ENCODE measurements at places on chromosomes 16 and 17. TPM values are rescaled to one million over a fixed set of nuclear protein-coding genes. Genes with fewer than 3 reads are reported as not detected.
A peak's percentile ranks its signal among the peaks of the same experiment; 100 is the strongest.

DNA sequence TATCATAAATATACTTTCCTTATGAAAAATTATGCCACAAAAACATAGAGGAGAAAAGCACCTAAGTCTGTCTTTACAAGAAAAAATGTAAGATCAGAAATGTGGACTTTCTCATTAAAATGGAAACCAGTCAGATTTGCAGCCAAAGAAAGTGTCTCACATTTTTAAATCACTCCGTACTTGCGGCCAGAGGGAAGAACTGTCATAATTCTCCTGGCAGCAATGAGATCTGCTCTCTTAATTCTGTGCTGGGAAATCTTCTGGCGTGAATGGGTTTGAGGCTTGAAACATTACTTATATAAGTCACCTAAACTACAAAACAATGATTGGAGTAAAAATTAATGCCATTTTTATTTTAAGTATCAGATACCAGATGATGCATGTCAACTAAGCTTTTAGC is 10.7 kb downstream of the C16orf95 start:
- no peak overlapping the region for H3K27ac ChIP-seq
- H3K4me3 ChIP-seq: no peak overlapping the region
- DNase-seq: no peak
- peaks cover 3% of the 10 kb centered on the region for H3K27me3 ChIP-seq
- H3K36me3 ChIP-seq: no peaks in the 10 kb centered on the region

The TMEM106A gene
- total RNA-seq: 4.0 TPM

DNA sequence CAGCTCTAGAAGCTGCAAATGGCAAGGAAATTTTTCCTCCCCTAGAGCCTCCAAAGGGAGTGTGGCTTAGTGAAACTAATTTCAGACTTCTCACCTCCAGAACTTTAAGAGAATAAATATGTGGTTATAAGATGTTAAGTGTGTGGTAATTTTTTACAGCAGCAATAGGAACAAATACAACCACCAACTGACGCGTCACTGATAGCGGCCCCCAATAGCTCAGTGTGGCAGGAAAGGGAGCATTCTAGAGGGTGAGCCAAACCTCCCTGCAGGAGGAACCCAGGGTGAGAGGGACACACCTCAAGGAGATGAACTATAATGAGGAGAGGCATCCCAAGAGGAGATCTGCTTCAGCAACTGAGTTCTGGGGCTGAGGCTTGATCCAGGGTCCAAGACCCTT is 4.0 kb downstream of the CCL4 start:
- H3K27ac ChIP-seq: peak overlapping the region; percentile 14
- no peaks in the 10 kb centered on the region for H3K27me3 ChIP-seq
- DNase-seq: no peak
- H3K36me3 ChIP-seq: no peaks in the 10 kb centered on the region
- no peaks in the 10 kb centered on the region for H3K4me1 ChIP-seq

- peak; percentile 90 for DNase-seq
- peaks cover 29% of the 10 kb centered on the region for H3K4me1 ChIP-seq
- H3K27me3 ChIP-seq: peaks cover 96% of the 10 kb centered on the region
Measured at GRCh38 chr16:89201439-89202377, 1.4 kb upstream of the SLC22A31 start.

The CCL8 gene
- 6.7 TPM for total RNA-seq

DNA sequence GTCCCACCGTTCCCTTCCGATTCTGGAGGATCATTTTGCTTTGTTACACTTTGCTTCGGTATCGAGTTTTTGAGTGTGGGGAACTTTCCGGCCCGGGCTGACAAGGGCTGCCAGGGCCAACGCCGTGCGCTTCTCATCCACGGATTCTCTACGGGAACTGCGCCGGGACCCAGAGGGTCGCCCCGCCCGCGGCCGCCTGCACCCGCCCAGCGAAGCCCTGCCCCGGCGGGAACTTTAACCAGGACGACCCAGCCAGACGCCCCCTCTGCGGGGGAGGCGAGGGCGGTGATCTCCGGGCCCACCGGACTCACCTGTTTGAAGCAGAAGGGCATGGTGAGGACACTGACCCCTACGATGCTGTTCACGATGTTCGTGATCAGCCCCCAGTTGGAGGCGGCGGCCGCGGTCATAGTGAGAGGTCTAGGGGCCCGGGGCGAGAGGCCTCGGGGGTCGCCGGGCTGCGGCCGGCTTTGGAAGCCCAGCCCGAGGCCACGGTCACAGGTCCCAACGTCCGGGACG is 536 bp downstream of the SLC38A10 start:
- peak overlapping the region; percentile 99 for H3K27ac ChIP-seq
- H3K4me3 ChIP-seq: peak overlapping the region; percentile 77
- peaks cover 33% of the 10 kb centered on the region for H3K4me1 ChIP-seq
- H3K36me3 ChIP-seq: peaks cover 10% of the 10 kb centered on the region
- H3K27me3 ChIP-seq: no peaks in the 10 kb centered on the region

GRCh38 chr17:7851438-7852261 is 3.2 kb upstream of the TMEM88 start:
- DNase-seq: peak; percentile 98
- H3K4me3 ChIP-seq: peak overlapping the region; percentile 26
- H3K36me3 ChIP-seq: peaks cover 90% of the 10 kb centered on the region
- H3K27ac ChIP-seq: peak overlapping the region; percentile 22
- H3K4me1 ChIP-seq: peaks cover 43% of the 10 kb centered on the region
- no peaks in the 10 kb centered on the region for H3K27me3 ChIP-seq

DNA sequence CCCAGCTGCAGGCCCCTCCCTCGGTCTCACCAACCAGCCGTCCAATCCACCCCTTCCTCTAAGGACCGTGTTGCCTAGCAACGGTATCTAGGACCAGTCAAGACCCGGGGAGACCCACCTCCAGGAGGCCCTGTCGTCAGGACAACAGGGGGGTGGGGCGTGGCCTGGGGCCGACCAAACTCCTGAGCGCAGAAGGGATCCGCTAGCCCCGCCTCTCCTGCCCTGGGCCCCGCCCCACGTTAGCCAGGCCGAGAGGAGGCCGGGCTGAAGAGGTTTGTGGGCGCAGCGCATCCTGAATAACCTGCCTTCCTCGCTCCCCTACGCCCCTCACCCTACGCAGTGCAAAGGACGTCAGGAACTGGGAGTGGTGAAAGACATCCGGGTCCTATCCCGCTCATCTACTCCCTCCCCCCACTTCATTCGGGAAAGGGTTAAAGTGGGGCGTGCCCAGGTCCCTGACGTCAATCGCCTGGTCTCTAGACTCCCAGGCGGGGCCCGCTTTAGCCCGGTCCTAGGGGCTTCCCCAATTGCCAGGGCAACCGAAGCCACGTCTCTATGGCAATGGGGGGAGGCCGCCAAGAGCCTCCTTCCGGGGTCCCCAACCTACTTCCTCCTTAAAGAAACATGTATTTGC is 14.7 kb downstream of the DLG4 start:
- peak; percentile 80 for DNase-seq
- H3K36me3 ChIP-seq: peaks cover 32% of the 10 kb centered on the region
- H3K4me3 ChIP-seq: peak overlapping the region; percentile 58
- H3K27ac ChIP-seq: peak overlapping the region; percentile 83
- peaks cover 33% of the 10 kb centered on the region for H3K4me1 ChIP-seq
